ENCODE measurements at places on chromosomes 4 and X.

DNA sequence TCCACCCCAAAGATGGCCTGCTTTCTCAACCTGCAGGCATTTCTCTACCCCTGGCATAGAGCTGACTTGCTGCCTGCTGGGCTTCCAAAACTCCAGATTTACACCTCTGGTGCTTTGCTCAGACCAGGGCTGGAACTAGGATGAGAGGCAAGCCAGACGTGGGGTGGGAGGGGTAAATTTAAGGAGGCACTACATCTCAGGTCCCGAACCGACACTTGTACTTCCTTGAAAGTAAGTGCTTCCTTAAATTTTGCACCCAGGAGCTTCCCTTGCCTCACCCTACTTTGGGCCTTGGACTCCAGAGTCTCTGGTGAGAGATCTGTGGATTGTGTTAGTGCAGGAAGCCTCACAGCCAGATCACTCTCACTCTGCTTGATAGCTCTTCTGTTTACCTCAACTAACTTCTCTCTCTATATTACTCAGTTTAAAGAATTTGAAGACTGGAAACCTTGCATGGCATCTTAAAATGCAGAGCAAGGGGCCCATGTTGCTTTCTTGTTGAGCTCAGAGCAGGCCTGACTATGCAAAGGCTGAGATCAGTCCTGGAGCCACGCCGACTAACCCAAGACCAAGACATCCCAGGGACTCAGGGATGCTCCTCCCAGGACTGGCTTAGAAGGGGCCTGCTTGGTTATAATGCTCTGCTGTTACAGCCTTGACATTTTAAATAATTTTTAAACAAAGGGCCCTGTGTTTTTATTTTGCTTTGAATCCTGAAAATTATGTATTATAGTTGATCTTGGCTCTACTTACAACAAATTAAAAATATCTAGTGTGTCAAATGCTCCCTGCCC lies 145.0 kb upstream of the LEF1 start:
- no peak for DNase-seq

DNA sequence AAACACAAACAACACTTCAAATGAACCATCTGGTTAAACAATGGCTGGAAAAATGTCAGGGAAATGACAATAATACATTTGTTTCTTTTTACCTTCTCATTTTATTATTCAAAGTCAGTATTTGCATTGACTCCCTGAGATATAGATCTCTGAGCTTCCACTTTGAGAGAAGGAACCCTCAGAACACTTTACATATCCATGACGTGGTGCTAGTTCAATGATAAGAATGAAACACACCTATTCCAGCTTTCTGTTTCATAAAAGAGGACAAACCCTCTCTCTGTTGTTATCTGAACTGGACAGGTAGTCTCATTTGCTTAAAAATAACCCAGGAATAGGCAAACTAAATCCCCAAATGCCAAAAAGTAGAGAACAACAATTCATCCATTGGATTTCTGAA lies 65.3 kb upstream of the CCSER1 start:
- no peak for DNase-seq

- DNase-seq: no peak
Measured at GRCh38 chr4:183838987-183839712, 66.0 kb upstream of the STOX2 start.

GRCh38 chrX:85113746-85114145 lies 110.1 kb downstream of the APOOL start:
- no peak for DNase-seq

GRCh38 chrX:21963731-21964405 lies 23.4 kb downstream of the SMS start:
- DNase-seq: no peak

Data from SK-N-MC (cell line).